Stimulated activated CD8-positive, alpha-beta memory T cell treated with anti-CD3 and anti-CD28 coated beads, Interleukin-12 subunit alpha, Interleukin-12 subunit beta, amount 100 ng/mL, for 4 hours (primary cell): ENCODE measurements at places on chromosomes 7 and 10.

GRCh38 chr7:131152766-131153165 lies 174.9 kb upstream of the MKLN1 start:
- no peak for DNase-seq

DNA sequence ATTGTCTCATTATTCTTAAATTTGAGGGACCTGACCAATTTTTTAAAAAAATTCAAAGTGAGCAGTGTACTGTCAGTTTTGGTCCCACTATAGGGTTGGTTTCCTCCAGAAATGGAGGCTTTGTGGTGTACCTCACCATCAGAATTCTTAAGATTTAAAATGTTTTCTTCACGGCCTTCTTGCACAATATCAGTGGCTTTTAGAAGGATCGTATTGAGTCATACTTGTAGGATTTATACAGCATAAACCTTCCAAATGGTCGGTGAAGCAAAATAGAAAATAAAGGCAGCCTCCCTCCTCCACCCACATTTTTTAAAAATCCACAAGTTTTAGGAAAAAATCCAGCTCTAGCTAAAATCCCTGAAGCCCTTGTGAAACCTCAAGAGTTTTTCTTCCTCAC lies 126.4 kb downstream of the RNLS start:
- no peak for DNase-seq

DNA sequence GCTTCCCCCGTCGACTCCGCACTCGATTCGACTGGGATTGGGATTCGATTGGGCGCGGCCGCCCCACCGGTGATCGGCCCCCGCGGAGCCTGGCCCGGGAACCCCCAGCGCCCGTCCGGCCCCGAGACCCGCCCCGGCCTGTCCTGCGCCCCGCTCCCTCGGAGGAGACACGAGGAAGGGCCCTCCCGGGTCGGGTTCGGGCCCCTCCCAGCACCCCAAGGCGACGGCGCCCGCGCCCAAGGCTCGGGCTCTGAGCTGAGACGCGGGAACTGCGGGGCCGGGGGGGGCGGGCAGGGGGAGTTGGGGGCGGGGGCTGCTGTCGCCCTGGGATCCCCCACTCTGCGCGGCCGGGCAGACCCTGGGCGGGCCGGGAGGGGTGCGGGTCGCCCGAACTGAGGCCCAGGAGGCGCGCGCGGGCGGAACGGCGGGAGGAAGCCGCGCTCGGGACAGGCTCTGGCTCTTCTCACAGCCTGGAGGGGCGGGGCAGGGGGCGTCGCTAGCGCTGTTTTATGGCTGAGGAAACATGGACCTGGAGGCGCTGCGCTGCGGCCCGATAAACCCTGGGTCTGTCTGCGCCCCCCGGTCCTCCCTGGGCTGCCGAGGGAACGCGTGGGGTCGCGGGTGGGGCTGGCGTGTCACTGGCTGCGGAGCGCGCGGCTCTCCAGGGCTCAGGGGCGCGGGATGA lies 1.7 kb upstream of the NKX6-2 start:
- no peak for DNase-seq

GRCh38 chr10:112519133-112519761 lies 72.2 kb downstream of the VTI1A start:
- no peak for DNase-seq

DNA sequence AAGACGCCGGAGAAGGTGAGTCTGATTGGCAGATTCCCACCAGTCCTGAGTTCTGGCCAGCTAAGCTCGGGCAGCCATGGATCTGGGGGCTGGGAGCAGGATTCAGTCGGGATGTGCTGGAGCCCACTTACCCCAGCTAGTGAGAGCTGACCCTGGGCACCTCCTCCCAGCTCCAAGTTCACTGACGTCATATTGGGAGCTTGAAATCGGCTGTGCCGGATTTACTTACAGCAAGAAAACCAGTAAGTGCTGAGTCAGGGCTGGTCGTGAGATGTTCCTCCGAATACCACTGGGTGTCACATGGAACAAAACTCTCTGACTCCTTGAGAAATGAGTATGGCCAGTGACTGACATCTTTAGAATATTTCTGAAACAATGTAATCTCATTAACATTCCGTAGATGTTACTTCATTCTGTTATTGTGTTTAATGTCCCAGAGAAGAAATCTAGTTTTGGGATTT lies 621.2 kb downstream of the SDK1 start:
- no peak for DNase-seq

DNA sequence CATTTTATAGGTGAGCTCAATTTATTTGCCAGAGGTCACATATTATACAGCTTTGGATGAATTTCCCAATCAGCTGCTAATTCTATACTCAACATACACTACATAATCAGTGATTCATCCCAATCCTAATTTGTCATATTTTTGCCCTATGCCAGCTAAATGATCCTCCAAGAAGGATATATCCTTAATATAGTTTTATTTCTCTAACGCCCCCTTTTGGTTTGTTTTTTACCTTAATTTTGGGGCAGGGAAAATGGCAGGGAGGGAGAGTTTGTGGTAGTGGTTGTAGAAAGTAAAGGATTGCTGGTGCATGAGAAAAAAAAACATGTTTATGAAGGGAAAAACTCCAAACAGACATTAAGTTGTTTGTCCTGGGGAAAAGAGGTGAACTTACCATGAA lies 31.9 kb downstream of the WASL start:
- no peak for DNase-seq

GRCh38 chr10:18423058-18423637 lies 228.2 kb downstream of the NSUN6 start:
- DNase-seq, result no peak

DNA sequence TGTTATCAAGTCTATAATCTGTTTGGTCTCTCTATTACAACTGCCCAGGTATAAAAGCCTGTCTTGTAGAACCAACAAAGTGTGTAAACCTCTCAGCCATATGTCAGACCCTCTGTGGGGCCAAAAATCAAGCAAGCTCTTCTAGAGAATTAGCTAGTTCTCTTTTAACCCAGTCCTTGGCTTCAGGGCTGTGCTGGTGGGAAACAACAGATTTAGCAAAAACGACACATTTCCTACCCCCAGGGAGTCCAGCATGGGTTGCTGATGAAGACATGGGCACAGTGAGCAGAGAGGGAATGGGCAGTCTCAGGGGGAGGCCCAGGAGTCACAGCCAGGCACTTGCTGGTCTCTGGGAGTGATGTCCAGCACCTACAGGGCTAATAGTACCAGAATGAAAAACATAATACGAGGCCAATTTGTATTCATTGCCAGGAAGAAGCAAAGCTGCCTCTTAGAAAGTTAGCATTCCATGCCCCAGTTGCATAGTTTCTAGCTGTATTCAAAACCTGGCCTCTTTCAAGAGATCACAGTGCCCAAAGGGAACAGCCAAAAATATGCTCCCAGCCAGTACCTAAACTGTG lies 80.1 kb downstream of the FRMD4A start:
- DNase-seq, result no peak

- DNase-seq, result no peak
Measured at GRCh38 chr7:12884856-12885440, 197.5 kb downstream of the ARL4A start.

GRCh38 chr7:108235451-108236061 lies 105.4 kb upstream of the LAMB4 start:
- DNase-seq, result no peak

- DNase-seq, result no peak
Measured at GRCh38 chr7:67620216-67620933, 623.7 kb downstream of the TYW1 start.

- DNase-seq, result no peak
Measured at GRCh38 chr7:155577509-155577905, 31.1 kb upstream of the CNPY1 start.

- DNase-seq, result no peak
Measured at GRCh38 chr7:82760074-82760473, 316.5 kb upstream of the CACNA2D1 start.

DNA sequence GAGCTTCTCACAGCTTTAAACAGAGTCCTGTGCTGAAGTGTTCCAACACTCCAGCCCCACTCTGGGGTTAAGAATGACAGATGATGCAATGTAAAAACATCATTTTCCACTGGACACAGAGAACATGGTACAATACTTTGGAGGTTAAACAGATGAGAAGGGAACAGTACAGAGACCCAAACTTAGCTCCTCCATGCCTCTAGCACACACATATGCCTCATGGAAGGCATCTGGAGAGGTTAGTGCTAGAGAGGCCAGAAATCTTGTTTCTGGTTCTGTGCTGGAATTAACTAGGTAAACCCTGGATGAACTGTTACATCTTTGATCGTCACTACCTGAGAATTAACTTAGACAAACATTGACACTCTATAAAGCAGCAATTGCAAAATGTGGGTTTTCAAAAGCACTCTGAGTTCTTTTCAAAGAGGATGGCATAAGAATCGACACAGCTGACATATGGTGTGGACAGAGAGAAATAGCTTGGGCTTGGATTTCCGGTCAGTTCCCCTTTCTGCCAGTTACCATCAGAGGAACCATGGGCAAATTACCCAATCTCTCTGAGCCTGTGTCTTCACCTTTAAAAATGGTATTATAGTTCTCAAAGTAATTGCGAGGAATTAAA lies 81.9 kb downstream of the KCNMA1 start:
- DNase-seq, result no peak

- no peak for DNase-seq
Measured at GRCh38 chr7:101159696-101160674, 5.4 kb downstream of the VGF start.

DNA sequence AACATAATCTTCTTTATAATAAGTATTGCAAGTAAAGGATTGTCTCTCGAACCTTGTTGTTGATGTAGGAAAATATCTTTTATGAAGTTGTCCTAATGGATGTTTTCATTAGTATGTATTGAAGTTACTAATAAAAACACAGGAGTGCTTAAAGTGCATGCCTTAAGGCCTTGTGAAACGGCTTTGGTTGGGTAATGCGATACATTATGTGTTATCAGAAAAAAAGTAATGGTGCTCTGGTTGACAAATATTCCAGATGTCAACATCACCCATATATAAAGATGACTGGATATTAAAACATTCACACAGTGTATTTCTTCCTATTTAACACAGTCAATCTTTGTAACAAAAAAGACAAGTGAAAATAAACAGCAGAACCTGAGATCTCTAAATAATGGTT lies 310.7 kb downstream of the PRKG1 start:
- DNase-seq, result no peak

DNA sequence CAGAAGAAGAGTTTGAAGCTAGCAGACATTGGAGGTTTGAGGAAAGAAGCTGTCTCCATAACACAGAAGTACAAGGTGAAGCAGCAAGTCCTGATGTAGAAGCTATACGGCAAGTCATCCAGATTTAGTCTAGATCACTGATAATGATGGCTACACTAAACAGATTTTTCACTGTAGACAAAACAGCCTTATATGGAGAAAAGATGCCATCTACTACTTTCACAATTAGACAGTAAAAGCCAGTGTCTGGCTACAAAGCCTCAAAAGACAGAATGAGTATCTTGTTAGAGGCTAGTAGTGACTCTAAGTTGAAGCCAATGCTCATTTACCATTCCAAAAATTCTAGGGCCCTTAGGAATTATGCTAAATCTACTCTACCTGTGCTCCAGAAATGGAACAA lies 85.1 kb downstream of the SNX13 start:
- no peak for DNase-seq

- DNase-seq, result no peak
Measured at GRCh38 chr7:154943906-154944305, 59.0 kb downstream of the PAXIP1 start.

DNA sequence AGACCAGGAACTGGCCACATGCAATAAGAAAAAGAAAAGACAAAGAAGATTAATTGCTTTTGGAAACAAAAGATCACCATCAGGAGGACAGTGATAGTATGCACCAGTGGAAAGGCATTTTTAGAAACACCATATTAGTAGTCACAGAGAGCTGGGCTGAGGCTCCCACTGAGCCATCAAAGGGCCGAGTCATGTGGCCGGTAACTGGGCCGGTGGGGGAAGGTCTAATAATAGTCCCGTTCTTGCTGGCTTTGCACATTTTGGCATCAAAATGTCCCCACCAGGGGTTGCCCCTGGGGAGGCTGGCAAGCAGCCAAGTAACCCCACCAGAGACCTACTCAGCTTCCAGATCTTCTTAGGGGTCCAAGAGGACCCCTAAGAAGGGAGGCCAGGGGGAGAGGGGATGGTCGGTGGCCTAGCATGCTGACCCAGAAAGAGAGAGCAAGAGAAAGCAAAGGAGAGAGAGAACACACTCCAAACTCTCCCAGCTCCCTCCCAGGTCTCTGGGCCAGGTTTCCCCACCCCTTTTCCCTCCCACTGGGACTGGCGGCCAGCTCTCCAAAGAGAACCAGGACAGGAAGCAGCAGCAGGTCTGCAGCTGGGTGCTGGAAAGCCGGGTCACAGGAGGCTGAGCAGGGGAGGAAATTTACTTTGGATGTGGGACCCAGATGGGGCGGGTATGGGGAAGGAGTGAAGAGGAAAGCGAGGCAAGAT lies 70.2 kb upstream of the FGFR2 start:
- no peak for DNase-seq

- no peak for DNase-seq
Measured at GRCh38 chr7:130473876-130474275, 18.0 kb upstream of the MEST start.

DNA sequence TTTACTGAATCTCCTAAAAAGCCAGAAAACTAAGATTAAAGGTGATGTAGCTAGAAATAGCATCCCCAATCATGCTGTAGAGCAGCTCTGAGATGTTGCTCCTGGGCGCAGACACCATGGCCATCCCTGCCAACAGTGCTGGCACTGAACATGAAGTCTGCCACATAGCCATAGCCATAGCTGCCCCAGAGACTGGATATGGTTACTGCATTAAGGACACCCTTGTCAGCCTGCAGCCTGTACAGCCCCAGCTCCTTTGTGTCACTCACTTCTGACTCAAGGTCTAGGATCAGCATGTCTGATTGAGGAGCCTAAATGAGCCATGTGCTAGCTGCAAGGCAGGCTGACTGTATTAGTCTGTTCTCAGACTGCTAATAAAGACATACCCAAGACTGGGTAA lies 284.6 kb downstream of the RPS24 start:
- DNase-seq, result no peak

DNA sequence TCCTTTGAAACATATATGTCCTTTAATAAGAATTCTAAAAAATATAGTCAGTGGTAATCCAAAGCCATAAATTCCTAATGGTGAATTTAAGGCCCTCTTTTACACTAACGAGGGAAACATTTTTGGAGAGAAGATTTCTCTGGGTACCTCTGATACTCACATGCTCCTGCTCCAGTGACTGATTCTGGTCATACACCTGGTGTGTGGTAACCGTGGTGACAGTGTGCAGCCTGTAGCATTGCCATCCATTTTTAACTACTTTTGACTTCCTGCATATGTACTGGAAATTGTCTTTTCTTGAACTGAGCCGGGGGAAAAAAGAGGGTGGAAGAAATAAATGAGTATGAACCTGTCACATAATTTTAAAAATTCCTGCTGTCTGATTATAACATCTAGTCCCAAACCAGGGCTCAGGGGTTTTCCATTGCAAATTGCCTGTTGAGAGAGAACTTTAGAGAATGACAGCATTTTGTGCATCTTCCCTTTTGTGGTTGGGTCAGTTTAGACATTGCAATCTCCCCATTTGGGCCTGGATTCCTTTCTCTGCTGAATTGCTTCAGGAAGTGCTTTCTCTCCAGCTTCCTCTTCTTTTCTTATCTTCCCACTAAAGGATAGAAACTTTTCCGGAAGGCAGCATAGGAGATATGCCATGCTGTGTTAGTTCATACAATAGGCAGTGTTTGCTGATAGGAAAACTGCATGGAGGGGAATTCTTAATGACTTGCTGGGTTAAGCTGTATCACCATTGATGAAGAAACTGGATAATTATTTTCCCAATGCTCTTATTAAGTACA lies 125.5 kb downstream of the GRM3 start:
- no peak for DNase-seq

GRCh38 chr7:144588559-144589051 lies 185.1 kb upstream of the NOBOX start:
- no peak for DNase-seq
